Right cardiac atrium (tissue), 5 donors: ENCODE measurements at places on chromosomes 11 and 22. TPM values are rescaled to one million over a fixed set of nuclear protein-coding genes. Genes with fewer than 3 reads are reported as not detected.

The TUB gene
- 27.6 TPM for total RNA-seq

The HSPB2 gene
- 103 TPM for total RNA-seq

The RFPL2 gene
- total RNA-seq, result not detected

The VSTM5 gene
- total RNA-seq, result 0.44 TPM

The KRTAP5-10 gene
- total RNA-seq, result not detected

The RAB36 gene
- total RNA-seq, result 1.4 TPM

The TMPRSS4 gene
- not detected for total RNA-seq

The MMP7 gene
- not detected for total RNA-seq

The SC5D gene
- 34.7 TPM for total RNA-seq

The ANKK1 gene
- 0.23 TPM for total RNA-seq

The RIC3 gene
- total RNA-seq, result 18.3 TPM

The APBB1 gene
- 82.8 TPM for total RNA-seq

DNA sequence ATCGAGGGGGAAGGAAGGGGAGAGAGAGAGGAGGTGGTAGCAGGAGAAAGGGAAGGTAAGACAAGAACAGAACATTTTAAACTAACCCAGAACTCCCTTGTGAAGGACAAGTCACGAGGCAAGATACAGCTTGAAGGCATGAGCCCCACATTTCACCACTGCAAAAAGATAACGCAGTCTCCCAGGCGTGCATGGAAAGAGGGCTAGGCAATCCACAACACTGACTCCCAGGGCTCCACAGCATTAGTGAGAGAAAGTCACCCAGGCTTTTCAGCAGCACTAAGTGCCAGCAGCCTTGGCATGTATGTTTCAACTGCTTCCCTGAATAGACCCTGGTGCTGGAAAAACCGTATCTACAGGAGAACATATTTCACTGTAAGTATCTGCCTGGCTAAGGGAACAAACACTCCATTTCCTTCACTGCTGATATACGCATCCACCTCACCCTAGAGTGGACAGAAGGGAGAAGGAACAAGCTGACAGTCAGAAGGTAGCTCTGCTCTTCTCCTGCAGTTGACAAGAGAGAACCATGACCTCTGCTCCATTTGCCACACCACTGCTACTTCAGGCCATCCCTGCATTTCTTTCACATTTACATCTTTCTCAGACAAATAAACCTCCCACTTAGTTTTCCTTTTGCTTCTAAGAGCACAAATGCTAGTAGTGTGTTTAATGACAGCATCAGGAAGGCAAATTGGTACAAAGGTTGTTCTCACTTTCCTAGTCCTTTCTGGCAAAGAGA is 87.9 kb downstream of the AMBRA1 start:
- peak; percentile 45 for DNase-seq

DNA sequence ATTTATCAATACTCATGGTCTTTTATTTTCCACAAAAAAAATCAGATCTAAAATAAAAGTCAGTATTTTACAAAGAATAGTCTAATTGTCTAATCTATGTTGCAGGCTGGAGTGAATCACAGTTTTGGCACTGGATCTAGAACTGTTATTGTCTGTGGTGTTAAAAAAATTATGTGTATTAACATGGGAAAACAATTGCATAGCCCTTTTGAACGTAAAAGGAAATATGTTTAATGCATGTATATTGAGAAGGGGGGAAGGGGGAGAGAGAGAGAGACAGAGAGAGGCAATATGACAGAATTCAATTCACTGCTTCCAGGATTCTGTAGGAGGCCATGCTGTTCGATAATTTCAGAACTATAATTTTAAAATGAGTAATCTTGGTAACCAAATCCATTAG is 324.9 kb upstream of the CCDC90B start:
- DNase-seq, result no peak

- DNase-seq, result no peak
Observed at GRCh38 chr11:68582416-68583040, 101.8 kb upstream of the GAL start.

DNA sequence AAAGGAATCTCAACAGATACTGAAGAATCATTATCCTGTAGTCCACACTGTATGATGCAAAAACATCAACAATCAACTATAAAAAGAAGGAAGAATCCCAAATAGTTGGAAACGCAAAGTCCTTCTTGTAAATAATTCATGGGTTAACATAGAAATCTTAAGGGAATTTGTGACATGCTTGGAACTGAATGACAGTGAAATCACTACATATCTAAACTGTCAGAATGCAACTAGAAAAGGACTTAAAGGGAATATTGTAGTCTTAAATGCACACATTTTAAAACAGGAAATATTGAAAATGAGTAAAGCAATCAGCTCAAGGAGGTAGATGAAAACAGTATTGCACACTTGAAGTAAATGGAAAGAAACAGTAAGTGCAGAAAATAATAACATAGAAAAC is 147.6 kb upstream of the MPPED2 start:
- no peak for DNase-seq

DNA sequence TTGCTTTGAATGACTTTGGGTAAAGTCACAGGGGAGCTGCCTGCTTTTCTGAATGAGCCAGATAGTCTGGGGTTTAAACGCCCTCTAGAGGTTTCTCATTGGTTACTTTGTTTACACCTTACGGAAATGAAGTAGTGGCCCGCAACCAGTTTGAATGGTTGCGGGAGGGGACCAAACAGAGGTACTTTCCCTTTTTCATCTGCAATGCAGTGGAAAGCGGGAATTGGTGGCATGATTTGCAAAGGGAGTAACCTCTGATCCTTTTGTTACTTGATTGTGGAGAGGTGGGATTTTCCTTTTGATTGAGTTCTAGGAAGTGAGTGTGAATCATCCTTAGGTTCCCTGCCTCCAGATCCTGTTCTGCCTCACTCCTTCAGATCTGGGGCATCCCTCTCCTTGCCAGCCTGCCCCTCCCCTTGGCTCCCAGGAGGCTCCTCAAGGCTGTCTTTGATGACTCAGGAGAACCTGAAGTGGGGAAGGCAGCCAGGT is 15.9 kb upstream of the GLYATL1 start:
- DNase-seq, result no peak

DNA sequence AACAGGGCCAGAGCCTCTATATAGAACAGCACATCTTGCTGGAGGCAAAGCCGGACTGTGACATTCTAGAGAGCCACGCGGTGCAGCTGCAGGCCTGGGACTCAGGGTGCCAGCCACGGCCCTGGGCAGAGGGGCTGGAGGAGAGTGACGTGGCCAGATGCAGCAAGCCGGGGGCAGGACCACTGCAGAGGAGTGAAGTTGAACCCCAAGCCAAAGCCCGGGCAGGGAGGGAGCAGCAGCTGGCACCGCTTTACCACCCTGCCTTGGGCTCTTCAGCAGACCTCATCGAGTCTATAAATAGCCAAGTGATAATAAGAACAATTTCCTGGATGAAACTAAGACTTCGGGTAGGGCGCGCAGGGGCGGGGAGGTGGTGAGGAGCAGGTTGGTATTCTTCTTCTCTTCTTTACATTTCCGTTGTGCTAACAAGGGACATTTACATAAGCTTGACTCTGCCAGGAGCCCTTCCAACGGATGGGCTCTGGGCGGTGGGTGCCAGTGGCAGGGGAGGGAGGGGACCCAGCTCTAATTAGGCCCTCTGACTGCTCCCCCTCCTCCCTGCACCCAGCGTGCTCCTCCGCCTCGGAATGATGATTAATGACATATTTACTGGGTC is 110.2 kb downstream of the ST3GAL4 start:
- DNase-seq, result peak; percentile 40

GRCh38 chr11:118111744-118112035 is 24.9 kb upstream of the SMIM35 start:
- DNase-seq, result no peak

DNA sequence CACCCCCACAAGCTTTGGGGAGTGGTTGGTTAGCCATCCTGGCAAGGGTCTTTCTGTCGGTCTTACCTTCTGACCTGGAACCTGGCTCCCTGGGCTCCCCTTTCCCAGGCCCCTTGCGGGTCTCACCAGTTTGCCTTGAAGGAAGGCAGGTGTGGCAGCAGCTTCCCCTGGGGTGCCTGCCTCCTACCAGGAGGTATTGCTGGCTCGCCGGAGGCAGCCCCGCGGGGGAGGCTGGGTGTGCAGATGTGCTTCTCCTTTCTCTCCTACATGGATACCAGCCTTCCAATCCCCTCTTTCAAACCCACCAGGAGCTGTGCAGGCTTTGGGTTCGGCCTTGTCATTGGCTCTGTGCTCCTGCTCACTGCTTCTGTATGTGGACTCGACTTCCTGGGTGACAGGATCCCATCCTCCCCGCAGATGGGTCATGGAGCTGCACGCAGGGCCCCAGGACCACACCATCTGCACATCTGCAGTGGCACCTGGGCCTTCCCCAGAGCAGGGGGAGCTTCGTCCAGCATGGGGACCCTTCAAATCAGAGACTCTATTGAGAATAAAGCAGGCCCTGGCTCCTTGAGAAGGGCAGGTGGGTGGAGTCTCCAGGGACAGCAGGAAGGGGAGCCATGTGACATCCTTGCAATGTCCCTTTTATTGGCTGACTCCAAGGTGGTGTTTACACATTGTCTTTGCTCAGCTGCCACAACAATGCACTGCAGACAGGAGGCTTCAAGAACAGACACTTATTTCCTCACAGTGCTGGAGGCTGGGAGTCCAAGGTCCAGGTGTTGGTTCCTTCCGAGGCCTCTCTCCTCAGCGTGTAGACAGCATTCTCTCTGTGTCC is 592.0 kb downstream of the BRD1 start:
- no peak for DNase-seq

DNA sequence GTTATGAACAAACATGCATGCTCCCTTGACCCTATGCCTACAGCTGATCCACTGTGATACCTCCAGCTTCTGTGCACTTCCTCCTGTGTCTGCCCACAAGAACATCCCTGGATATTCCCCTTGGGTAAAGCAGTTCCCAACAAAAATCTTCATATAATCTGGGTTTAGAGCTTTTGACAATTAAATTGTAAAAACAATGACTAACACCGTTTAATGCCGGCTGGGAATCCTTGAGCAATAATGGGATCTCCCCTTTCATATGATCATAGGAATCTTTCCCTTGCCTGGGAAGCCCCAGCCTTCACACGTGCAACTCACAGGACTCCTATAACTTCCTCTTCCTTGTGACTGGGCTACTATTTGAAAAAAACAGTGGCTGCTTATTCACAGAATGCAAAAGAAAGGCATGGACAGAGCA is 6.3 kb upstream of the ZC3H12C start:
- no peak for DNase-seq

DNA sequence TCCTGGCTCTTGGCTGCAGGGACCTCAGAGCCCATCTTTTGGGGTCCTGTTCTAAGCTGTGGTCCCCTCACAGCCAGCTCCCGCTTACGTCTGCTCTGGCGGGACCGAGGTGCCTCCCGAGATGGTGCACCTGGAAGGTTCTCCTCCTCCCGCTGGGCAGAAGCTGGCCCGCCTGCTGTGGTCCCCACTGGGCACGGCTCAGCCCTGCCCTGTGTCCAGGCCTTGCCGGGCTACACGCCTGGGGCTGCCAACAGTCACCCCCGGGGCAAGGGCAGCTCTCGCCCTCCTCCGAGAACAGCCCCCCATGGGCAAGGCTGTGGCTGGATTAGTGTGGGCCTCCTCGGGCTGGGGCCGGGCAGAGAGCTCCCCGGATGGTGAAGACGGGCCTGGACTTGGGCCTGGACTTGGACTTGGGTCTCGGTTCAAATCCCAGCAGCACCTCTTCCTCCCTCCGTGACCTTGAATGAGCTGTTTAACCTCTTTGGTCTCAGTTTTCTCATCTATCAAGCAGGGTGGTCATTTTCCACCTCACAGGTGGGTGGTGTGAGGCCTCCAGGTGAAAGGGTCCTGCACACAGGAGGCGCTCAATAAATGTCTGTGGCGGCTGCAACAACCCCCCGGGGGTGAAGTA is 998 bp downstream of the BAIAP2L2 start:
- DNase-seq, result no peak

GRCh38 chr11:30254307-30255298 is 23.8 kb downstream of the FSHB start:
- DNase-seq, result no peak

- no peak for DNase-seq
Observed at GRCh38 chr22:46008291-46008690, 31.3 kb upstream of the WNT7B start.
